Dermis microvascular lymphatic vessel endothelial cell (primary cell): ENCODE measurements at places on chromosomes 4 and X. TPM values are rescaled to one million over a fixed set of nuclear protein-coding genes. Genes with fewer than 3 reads are reported as not detected.

GRCh38 chr4:99847362-99847976 lies 30.8 kb downstream of the DAPP1 start:
- no peak for DNase-seq

The XAGE5 gene
- total RNA-seq, result not detected in 2 replicates

GRCh38 chrX:150577174-150577573 lies 8.8 kb downstream of the MTM1 start:
- no peak for DNase-seq

DNA sequence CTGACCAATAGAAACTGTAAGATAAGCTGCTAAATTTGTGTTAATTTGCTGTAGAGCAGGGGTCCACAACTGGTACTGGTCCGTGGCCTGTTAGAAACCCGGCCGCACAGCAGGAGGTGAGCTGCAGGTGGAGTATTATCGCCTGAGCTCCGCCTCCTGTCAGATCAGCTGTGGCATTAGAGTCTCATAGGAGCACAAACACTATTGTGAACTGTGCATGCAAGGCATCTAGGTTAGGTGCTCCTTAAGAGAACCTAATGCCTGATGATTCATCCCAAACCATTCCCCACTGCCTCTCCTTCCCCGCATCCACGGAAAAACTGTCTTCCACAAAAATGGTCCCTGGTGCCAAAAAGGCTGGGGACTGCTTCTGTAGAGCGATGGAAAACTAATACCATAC lies 19.7 kb downstream of the FBXW7 start:
- DNase-seq, result no peak
